Mesothelial cell of epicardium (in vitro differentiated cells): ENCODE measurements at places on chromosomes 12 and 14. TPM values are rescaled to one million over a fixed set of nuclear protein-coding genes. Genes with fewer than 3 reads are reported as not detected.
A peak's percentile ranks its signal among the peaks of the same experiment; 100 is the strongest.

The PPP1R1A gene
- 0.54 to 1.0 TPM (median 0.76 TPM) in 3 replicates for total RNA-seq

DNA sequence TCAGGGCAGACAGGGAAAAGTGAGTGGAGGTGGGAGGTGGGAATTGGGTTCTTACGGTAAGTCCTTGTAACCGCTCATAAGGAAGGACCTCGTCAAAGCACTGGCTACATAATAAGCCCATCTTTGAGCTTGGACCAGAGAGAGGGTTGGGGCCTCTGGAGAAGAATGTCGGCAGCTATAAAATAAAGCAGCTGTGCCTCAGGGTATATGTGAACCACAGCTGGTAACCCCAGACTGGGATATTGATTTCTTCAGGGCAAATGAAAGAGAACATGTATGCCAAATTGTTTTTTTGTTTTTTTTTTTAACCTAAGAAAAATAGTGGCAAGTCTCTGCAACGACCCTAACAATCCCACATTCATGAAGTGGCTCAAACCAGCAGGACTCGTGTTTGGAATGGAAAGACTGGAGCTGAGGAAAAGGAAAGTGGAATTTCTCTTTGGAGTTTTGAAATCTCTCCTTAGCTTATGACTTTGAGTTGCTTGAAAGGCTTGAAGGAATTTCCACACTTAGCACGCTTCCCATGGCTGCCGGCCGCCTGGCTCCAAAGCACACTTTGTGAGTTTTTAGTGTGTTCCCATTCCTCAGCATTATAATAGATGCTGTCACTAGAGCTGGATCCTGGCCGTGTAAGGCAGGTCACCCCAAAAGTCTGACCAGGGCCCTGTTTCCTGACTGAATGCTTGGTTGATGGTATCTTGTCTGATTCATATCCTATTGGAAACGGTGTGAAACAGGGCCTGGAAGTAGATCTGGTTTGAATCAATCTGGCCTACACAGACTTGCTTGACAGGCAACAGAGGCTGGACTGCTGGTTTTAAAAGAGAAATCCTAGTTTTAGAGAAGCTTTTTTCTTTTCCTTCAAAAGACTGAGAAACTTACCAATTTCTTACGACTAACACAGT is 244.7 kb downstream of the MSRB3 start:
- no peaks in the 10 kb centered on the region for H3K27me3 ChIP-seq
- no peak for DNase-seq
- no peaks in the 10 kb centered on the region for H3K36me3 ChIP-seq
- H3K4me1 ChIP-seq = peaks cover 36% of the 10 kb centered on the region
- H3K27ac ChIP-seq = peak overlapping the region; percentile 82

The UTP20 gene
- 17.0 to 18.4 TPM (median 17.9 TPM) in 3 replicates for total RNA-seq

- peaks cover 9% of the 10 kb centered on the region for H3K27me3 ChIP-seq
- no peaks in the 10 kb centered on the region for H3K36me3 ChIP-seq
- DNase-seq = no peak
- no peak overlapping the region for H3K4me3 ChIP-seq
Measured at GRCh38 chr14:63032641-63033040, 12.6 kb downstream of the KCNH5 start.

DNA sequence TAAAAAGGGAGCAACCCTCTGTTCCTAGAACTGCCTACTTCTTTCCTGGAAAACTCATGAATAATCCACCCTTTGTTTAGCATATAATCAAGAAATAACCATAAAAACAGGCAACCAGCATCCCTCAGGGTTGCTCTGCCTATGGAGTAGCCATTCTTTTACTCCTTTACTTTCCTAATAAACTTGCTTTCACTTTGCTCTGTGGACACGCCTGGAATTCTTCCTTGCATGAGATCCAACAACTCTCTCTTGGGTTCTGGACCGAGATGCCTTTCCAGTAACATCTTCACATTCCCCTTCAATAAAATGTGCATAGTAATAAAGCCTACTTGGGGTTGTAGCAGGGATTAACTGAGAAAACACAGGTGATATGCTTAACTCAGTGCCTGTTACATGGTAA is 286.4 kb upstream of the AMIGO2 start:
- no peak overlapping the region for H3K4me3 ChIP-seq
- H3K36me3 ChIP-seq = no peaks in the 10 kb centered on the region
- DNase-seq = no peak
- H3K4me1 ChIP-seq = peaks cover 15% of the 10 kb centered on the region
- H3K27me3 ChIP-seq = no peaks in the 10 kb centered on the region

The APOF gene
- not detected in 3 replicates for total RNA-seq

- H3K27ac ChIP-seq = no peak overlapping the region
- H3K36me3 ChIP-seq = peaks cover 10% of the 10 kb centered on the region
- DNase-seq = peak; percentile 90
- H3K4me3 ChIP-seq = no peak overlapping the region
- H3K27me3 ChIP-seq = peaks cover 3% of the 10 kb centered on the region
- no peaks in the 10 kb centered on the region for H3K4me1 ChIP-seq
Measured at GRCh38 chr12:111313833-111314259, 55.0 kb downstream of the PHETA1 start.

DNA sequence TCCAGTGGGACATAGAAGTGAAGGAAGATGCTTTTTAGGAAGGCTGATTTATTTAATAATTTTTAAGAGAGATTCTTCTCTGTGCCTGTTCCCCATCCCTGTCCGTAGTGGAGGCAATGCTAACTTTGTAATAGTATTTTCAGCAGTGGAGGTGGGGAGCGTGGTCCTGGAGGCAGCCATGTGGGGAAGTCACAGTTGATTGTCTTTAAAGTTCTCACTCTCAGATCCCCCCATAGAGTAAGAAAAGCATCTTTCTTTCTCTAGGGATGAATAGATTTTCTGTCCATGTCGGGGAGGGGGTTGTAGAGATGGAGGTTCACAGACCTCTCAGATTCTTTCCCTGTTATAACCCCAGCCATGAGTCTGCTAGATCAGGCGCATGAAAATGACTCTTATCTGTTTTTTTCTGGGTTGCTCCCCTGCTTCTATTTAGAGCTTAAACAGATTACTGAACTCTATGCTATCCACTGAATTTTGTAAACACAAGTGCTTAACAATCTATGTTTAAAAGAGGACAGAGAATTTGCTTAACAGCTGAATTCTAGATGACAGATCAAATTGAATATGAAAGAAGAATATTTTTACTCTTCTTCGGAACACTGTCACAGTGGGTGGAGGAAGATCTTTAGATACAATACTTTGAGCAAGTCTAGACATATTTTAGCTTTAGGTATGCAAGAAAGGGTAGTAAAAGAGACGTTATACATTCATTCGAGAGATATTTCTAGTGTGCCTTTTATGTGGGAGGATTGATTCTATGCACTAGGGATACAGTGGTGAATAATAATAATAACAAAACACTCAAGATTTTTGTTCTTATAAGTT is 25.3 kb downstream of the TMEM117 start:
- peak overlapping the region; percentile 79 for H3K27ac ChIP-seq
- H3K4me1 ChIP-seq = peaks cover 31% of the 10 kb centered on the region
- peaks cover 11% of the 10 kb centered on the region for H3K36me3 ChIP-seq
- H3K4me3 ChIP-seq = no peak overlapping the region
- DNase-seq = no peak

GRCh38 chr12:102300824-102301461 is 103.3 kb upstream of the PMCH start:
- H3K4me1 ChIP-seq = no peaks in the 10 kb centered on the region
- no peaks in the 10 kb centered on the region for H3K27me3 ChIP-seq
- no peak overlapping the region for H3K27ac ChIP-seq

GRCh38 chr12:30975581-30975980 is 49.0 kb downstream of the TSPAN11 start:
- H3K27ac ChIP-seq = no peak overlapping the region
- no peak for DNase-seq
- no peaks in the 10 kb centered on the region for H3K36me3 ChIP-seq
- no peak overlapping the region for H3K4me3 ChIP-seq

- H3K4me3 ChIP-seq = no peak overlapping the region
- no peak for DNase-seq
- peaks cover 27% of the 10 kb centered on the region for H3K4me1 ChIP-seq
Measured at GRCh38 chr12:67377541-67377940, 108.4 kb downstream of the CAND1 start.

The SEL1L gene
- 69.9 to 74.7 TPM (median 71.5 TPM) in 3 replicates for total RNA-seq

DNA sequence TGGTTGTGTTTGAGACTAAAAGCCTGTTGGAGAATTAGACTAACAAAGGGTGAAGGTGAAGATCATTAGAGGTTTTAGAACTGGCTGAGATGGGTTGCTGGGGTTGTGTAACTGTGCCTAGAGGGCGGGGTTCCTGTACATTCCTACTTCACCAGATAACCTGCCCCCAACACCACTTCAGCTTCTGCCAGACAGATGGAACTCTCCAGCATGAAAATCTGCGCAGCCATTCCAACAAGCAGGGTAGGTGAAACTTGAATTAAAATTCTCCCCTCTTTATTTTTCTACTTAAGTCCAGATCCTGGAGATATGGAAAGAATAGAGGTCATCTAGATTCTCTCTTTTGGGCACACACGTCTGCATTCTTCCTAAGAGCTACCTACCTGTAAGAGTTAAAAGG is 6.0 kb downstream of the FOXG1 start:
- peaks cover 4% of the 10 kb centered on the region for H3K4me1 ChIP-seq
- no peak overlapping the region for H3K27ac ChIP-seq
- H3K4me3 ChIP-seq = no peak overlapping the region
- no peaks in the 10 kb centered on the region for H3K36me3 ChIP-seq
- DNase-seq = no peak
- peaks cover 98% of the 10 kb centered on the region for H3K27me3 ChIP-seq

- no peak overlapping the region for H3K27ac ChIP-seq
- no peak for DNase-seq
- no peaks in the 10 kb centered on the region for H3K27me3 ChIP-seq
- H3K4me1 ChIP-seq = peaks cover 14% of the 10 kb centered on the region
- no peak overlapping the region for H3K4me3 ChIP-seq
Measured at GRCh38 chr12:6297170-6297569, 13.3 kb upstream of the PLEKHG6 start.

GRCh38 chr12:51973560-51973959 is 22.1 kb downstream of the ACVR1B start:
- H3K4me1 ChIP-seq = peaks cover 24% of the 10 kb centered on the region
- H3K4me3 ChIP-seq = no peak overlapping the region

The KRT4 gene
- total RNA-seq = 1.00 to 1.4 TPM (median 1.3 TPM) in 3 replicates

DNA sequence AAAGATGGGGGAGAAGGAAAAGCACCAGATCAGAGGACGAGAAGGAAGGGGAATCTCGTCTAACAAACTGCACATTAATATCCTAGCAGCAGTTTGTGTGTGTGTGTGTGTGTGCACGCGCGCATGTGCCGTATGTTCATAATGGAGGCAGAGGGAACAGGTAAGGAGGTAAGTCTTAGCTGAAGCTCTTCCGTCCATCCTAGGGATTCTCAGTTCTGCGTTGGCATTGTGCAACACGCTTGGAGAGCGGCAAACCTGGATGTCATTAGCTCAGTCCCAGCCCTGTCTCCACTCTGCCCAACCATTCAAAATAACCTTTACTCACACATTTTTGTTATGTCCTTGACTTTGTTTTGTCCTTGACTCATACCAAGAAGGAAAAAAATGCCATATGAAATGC is 1.6 kb upstream of the C1R start:
- H3K27ac ChIP-seq = no peak overlapping the region
- H3K4me1 ChIP-seq = peaks cover 13% of the 10 kb centered on the region
- no peak overlapping the region for H3K4me3 ChIP-seq
- peaks cover 10% of the 10 kb centered on the region for H3K36me3 ChIP-seq

GRCh38 chr12:44098786-44099185 is 262.9 kb downstream of the TMEM117 start:
- DNase-seq = no peak
- H3K27me3 ChIP-seq = no peaks in the 10 kb centered on the region
- peaks cover 7% of the 10 kb centered on the region for H3K36me3 ChIP-seq

GRCh38 chr12:21553329-21553675 is 27.2 kb downstream of the SPX start:
- no peaks in the 10 kb centered on the region for H3K27me3 ChIP-seq
- peaks cover 7% of the 10 kb centered on the region for H3K4me1 ChIP-seq
- no peak overlapping the region for H3K4me3 ChIP-seq
- DNase-seq = no peak

The TSPAN11 gene
- total RNA-seq = 19.7 to 20.6 TPM (median 19.8 TPM) in 3 replicates

The ACOT4 gene
- 1.4 to 1.6 TPM (median 1.5 TPM) in 3 replicates for total RNA-seq

GRCh38 chr14:20328705-20329104 is 4.4 kb downstream of the CCNB1IP1 start:
- H3K27me3 ChIP-seq = no peaks in the 10 kb centered on the region
- DNase-seq = no peak
- H3K4me3 ChIP-seq = no peak overlapping the region
- peaks cover 11% of the 10 kb centered on the region for H3K36me3 ChIP-seq
- peaks cover 25% of the 10 kb centered on the region for H3K4me1 ChIP-seq

The MBIP gene
- 41.3 to 43.5 TPM (median 41.5 TPM) in 3 replicates for total RNA-seq

The OR4E2 gene
- total RNA-seq = not detected in 3 replicates
